ENCODE measurements at places on chromosomes 3 and 15. TPM values are rescaled to one million over a fixed set of nuclear protein-coding genes. Genes with fewer than 3 reads are reported as not detected.

Gene NDN
- total RNA-seq = 41.2 TPM

Gene LMAN1L
- total RNA-seq = not detected

Gene CYP1A1
- total RNA-seq = not detected

Gene TGM5
- 0.24 TPM for total RNA-seq

Gene RBP2
- total RNA-seq = not detected

Gene FBXO40
- not detected for total RNA-seq

Gene SPRED1
- 32.9 TPM for total RNA-seq

Gene CCDC80
- 58.4 TPM for total RNA-seq

Gene POC1A
- 12.8 TPM for total RNA-seq

Gene C3orf62
- total RNA-seq = 0.50 TPM

Gene HRG
- total RNA-seq = not detected

Data from SJSA1 (cell line).